ENCODE measurements at places on chromosomes 2 and 18.

DNA sequence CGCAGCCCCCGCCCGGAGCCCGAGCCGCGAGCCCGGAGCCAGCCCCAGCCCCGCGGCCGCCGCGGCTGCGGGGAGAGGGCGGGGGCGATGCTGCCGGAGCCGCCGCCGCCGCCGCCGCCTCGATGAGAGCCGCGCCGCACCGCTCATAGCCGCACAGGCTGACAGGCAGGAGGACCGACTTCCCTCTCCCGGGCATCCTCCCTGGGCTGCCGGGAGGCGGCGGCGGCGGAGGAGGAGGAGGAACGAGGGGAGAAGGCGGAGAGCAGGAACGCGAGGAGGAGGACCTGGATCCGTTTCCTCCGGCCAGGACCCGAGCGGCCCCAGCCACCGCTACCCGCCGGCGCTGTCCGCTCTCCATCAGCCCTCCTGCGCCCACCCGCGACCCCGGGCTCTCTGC is 370 bp downstream of the KLHL29 start:
- DNase-seq: no peak

- DNase-seq: no peak
Observed at GRCh38 chr18:29028560-29028959, 851.6 kb upstream of the CDH2 start.

- peak; percentile 23 for DNase-seq
Observed at GRCh38 chr18:58535340-58536201, 93.3 kb downstream of the ALPK2 start.

- DNase-seq: no peak
Observed at GRCh38 chr2:67948506-67948905, 114.3 kb downstream of the C1D start.

DNA sequence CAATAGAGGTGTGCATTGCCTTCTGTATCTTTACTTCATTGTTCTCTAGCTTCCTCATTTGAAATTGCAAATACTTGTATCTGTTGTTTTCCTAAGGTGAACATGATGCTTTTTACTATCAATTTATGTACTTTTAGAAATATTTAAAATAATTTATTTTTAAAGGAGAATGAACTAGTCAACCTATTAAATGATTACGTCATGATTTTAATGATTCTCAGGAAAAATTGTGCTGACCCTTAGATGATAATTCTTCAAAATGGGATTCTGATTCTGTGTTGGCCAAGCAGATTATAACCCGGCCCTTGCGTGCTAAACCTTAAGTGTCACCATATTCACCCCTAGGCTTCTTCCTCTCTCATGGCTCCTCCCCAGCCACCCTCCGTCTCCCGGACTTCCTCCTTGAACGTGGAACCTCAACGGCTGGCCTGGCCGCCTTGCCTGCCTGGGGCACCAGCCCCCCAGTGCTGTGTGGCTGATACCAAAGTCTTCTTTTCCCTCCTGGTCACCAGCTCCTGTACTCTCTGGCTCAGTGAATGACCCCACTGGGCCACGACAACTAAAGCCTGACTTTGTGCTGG is 292.0 kb downstream of the GBX2 start:
- DNase-seq: no peak

DNA sequence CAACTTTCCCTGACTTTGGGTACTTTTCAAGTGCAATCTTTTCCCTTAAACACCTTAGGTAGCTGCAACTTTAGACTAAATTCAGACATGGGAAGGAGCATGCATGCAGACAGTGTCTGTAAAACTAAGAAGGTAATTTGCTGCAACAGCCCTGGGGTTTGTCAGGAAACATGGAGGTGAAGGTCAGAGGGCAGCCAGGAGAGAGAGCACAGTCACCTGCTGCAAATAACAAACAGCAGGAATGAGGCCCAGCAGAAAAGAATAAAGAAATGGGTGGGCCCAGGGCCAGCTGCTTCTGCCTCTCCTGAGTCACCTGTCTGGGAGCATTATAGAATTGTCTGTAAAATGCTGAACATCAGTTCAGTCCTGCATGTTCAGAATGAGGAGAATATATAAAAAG is 35.2 kb downstream of the MTHFD2 start:
- DNase-seq: no peak

DNA sequence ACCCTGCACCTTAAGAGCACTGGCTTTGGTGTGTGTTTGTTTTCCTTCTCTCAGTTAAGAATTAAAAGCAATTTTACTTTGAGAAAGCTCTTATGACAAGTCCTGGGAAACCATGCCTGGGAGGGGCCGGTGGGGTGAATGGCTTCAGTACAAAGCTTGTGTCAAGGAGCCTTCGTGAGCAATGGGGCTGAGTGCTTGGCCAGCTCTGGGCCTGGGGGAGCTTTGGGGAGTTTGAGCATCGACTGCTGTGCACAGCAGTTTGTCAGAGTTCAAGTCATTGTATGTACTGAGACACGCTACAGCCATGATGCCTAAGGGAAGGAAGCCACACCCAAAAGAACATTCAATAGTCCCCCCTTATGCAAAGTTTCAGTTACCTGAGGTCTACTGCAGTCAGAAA is 75.8 kb downstream of the ARHGEF4 start:
- DNase-seq: no peak

DNA sequence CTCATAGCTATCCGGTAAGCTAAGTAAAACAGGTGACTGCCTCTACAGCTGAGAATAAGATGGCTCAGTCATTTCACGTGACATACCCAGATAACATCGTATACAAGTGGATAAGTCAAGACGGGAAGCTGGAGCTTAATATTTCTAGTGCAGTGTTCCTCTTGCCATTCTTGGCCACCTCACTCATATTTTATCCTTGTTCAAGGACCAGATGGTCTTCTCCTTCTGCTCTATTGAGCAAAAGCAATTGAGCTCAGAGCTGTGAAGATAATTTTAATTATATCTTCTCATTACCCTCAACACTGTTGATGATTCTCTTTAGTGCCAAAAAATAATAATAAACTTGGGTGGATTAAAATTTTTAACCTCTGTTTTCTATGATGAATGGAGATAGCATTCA is 201.1 kb downstream of the DCC start:
- DNase-seq: no peak

- no peak for DNase-seq
Observed at GRCh38 chr2:131050896-131051295, 42.4 kb downstream of the FAM168B start.

DNA sequence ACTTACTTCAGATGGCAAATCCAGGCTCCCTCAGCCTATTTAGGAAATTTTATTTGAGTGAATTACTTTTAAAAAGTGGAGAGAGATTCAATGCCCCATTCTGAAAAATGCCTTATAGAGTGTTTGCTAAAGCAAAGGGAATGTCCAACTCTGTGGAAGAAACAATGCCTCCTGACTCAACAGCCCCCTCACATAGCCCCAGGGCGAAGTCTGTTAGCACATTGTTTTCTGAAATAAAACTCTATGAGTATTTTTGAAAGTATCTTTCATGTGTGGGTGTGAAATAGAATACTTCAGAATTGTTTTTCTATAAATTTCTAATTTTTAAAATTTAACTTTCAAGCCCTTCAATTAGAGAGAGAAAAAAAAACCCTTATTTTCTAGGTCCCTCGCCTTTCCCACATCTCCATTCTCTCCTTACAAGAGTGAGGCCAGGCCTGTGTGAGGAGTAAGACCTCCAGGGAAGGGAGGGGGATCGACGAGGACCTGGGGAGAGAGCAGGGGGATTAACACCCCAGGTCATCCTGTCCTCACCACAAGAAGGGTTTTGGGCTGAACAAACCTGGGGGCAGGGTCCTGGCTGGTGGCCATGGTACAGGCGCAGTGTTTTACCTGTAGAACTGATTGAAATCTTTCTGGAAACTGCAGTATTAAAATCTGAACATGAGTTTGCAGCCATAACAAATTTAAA is 141.4 kb downstream of the SNTG2 start:
- no peak for DNase-seq

- DNase-seq: no peak
Observed at GRCh38 chr18:59910967-59911366, 11.2 kb downstream of the PMAIP1 start.

DNA sequence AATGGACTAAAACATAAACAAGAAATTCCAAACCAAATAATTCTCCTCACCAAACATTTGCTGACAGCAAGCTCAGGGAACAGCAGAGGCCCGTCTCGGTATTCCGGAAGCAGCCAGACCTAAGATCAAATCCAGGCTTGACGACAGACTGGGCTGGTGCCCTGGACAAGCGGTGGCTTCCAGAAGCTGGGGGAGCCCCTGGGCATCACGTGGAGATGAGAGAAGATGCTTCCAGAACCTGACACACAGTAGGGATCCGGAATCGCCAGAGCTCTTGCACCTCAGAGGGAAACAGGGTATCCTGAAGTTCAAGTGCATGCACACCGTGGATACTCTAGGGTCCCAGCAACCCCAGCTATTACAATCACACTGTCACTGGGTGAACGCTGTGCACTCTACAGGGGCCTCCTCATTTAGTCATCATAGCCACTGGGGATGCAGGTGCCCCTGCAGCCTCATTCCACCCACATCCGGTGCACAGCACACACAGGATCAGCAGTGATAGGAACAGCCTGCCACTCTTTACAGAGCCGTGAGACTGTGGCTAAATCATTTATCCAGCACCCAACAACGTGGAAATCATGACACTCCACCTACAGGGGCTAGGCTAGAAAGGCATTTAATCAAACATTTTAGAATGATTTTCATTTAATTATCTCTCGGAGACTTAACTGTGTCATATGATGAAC is 102.6 kb downstream of the HDAC4 start:
- peak; percentile 87 for DNase-seq

GRCh38 chr2:44825702-44826101 is 115.8 kb upstream of the SIX3 start:
- no peak for DNase-seq

GRCh38 chr2:25879133-25879730 is 945 bp upstream of the ASXL2 start:
- no peak for DNase-seq

DNA sequence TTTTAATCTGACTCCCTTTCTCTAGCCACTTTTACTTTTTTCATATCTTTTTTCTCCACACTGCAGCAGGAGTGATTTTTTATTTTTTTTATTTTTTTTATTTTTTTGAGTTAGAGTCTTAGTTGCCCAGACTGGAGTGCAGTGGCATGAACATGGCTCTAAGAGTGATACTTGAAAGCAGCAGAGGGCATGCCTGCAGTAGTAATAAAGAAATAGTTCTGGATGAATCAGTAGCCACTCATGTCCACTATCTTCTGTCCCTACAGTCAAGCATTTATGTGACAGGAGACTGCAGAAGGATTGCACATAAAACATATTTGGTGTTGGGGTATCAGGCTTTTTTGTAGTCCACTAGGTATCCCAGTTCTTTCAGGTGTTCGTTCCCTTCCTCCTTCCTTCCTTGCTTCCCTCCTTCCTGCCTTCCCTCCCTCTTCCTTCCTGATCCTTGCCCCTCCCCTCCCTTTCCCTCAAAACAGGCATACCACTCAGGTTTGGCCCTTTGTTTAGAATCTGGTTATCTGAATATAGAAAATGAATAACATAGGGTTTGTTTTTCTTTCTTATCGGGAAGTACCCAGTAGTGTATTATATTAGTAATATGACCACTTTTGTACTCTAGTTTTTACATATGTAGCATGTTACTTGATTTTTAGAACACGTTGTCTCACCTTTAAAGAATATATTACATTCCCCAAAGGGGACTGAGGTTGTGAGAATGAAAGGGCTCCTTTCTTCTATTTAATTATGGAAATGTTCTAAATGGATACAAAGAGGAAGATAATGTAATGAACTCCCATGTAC is 23.5 kb downstream of the MIB1 start:
- DNase-seq: no peak

DNA sequence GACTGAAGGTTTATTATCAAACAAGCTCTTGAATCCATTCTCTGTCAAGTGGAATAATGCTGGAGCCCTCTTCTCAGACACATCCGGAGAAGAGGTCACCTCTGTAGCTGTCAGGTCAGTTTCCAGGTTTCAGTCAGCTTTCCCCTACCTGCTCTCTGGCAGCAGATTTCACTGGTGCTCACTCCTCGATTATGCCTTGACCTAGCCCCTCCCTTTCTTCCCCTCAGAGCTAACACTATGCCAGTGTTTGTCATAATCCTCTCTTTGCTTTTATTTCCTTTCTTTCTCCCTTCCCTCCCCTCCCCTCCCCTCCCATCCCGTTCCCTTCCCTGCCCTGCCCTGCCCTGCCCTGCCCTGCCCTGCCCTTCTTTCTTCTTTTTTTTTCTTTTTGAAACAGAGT is 22.5 kb upstream of the PLEKHM3 start:
- no peak for DNase-seq

DNA sequence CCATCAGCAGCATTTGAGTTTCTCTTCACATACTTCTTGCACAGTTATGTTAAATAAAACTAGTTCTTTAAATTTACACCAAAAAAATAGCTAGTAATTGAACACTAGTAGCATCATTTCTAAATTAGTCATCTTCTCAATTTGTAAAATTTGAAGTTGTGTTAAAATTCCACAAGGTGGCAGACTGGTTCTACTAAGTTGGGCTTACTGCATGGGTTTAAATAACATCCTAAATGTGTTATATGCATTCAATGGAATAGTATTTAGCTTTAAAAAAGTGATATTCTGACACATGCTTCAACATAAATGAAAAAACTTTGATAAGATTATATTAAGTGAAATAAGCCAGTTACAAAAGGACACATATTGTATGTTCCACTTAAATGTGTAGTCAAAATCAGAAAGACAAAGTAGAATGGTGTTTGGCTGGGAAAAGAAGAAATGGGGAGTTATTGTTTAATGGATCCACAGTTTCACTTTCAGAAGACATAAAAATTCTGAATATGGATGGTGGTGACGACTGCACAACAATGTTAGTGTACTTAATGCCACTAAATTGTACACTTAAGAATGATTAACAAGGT is 28.7 kb upstream of the RPRD1A start:
- peak; percentile 57 for DNase-seq

DNA sequence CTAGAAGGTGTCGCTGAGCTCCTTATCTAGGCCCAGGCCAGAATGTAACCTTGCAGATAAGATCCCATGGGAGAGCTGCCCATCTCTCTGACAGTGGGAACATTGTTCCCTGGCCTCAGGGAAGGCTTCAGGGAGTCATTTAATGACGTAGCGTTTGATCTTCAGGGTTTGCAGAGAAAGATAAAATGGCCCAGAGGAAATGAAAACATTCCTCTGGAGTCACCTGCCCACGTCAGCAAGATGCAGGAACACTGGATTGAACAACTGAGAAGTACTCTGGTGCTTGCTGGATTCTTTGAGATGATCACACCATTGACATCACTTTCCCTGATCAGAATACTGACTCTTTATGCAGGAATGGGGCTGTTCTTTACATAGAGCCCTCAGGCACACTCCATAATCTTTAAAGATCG is 51.6 kb downstream of the MAPK4 start:
- no peak for DNase-seq
